ENCODE measurements at places on chromosomes 3 and 15. TPM values are rescaled to one million over a fixed set of nuclear protein-coding genes. Genes with fewer than 3 reads are reported as not detected.

DNA sequence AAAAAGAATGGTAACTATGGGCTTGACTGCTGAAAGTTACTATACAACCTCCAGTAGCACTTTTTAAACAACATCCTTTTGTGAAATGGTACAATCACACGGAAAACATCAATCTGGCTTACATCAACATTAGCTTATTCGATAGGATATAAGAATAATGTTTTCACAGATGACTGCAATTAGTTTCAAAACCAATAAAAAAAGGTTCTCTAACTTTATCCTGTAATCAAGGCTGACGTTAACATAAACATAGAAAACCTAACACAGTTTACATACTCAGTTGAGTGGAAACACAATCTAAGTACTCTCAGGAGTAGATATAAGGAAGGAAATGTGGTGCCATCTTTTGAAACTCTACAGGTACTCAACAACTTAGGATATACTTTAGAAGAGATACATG, 102.2 kb downstream of the DLG1 start:
- H3K27ac ChIP-seq = no peak overlapping the region
- H3K4me3 ChIP-seq = no peak overlapping the region
- H3K4me1 ChIP-seq = no peaks in the 10 kb centered on the region
- H3K27me3 ChIP-seq = no peaks in the 10 kb centered on the region
- DNase-seq = no peak

DNA sequence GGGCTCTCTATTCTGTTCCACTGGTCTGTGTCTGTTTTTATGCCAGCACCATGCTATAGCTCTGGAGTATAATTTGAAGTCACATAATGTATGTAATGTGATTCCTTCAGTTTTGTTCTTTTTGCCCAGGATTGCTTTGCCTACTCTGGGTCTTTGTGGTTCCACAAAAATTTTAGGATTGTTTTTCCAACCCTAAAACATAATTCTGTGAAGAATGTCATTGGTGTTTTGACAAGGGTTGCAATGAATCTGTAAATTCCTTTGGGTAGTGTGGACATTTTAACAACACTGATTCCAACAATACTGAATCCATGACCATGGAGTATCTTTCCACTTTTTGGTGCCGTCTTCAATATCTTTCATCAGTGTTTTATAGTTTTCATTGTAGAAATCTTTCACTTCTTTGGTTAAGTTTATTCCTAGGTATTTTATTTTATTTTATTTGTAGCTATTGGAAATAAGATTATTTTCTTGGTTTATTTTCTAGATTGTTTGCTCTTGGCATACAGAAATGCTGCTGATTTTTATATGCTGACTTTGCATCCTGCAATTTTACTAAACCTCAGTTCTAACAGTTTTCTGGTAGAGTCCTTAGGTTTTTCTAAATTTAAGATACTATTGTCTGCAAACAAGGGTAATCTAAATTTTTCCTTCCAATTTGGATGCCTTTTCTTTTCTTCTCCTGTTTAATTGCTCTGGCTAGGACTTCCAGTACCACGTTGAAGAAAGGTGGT, 29.7 kb downstream of the TJP1 start:
- H3K27me3 ChIP-seq = no peaks in the 10 kb centered on the region
- H3K4me3 ChIP-seq = no peak overlapping the region
- no peaks in the 10 kb centered on the region for H3K4me1 ChIP-seq
- H3K36me3 ChIP-seq = peaks cover 1% of the 10 kb centered on the region
- H3K27ac ChIP-seq = no peak overlapping the region

- no peaks in the 10 kb centered on the region for H3K27me3 ChIP-seq
- H3K4me3 ChIP-seq = no peak overlapping the region
- DNase-seq = no peak
- H3K27ac ChIP-seq = no peak overlapping the region
- no peaks in the 10 kb centered on the region for H3K36me3 ChIP-seq
These were observed 17.9 kb downstream of the GRIP2 start for GRCh38 chr3:14522129-14522691.

DNA sequence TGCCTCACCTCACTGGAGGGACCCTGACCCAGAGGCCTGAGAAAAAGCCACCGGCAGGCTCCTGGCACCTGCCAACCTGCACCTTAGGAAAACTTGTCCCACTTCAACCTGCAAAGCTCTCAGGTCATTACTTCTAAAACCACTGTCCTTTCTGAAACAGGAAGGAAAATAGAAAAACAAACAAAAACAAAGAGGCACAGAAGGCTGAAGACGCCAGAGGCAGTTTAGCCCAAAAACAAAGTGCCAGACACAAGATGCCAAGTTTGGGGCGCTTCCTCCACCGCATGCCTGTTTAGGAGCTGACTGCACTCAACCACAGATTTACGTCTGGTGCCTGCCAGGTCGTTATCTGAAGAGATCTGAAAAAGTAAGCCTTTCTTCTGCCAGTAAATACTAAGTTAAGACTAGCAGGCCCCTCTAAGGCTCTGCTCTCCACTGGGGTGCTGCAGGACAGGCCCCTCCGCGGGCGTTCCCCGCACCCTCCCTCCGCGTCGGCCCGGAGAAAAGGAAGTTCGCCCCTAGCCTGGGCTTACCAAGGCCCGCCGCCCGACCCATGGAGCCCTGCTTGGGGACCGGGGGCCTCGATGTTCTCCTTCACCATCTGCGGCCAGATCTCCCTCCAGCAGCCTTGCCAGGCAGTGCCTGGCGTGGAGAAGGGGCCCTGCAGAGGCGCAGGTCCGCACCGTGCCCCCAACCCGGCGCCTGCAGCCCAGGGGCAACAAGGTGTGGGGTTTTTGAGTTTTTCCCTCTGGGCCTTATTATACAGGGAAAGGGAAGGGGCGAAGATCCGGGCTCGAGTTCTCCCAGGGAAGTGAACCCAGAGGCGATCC, 1.3 kb downstream of the GOLGA8A start:
- H3K4me1 ChIP-seq = peaks cover 2% of the 10 kb centered on the region
- H3K27me3 ChIP-seq = no peaks in the 10 kb centered on the region
- H3K36me3 ChIP-seq = peaks cover 2% of the 10 kb centered on the region
- H3K4me3 ChIP-seq = peak overlapping the region; percentile 50
- DNase-seq = peak; percentile 17
- no peak overlapping the region for H3K27ac ChIP-seq

DNA sequence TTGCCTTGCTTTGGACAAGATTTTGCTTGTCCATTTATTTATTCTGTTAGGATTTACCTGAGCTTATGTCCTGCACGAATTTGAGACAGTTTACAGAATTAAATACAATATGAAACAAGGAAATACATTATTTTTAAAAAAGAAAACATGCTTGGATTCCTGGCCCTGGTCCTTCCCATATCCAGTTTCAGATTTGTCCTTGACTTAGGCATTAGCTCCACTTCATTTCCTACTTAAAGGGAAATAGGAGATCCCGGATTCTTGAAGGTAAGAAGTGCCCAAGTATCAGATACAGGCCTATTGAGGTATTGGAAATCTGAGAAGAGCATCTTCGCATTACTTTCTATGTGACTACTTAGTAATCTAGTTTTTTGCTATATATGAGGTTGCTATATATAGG, 672.0 kb downstream of the SI start:
- no peaks in the 10 kb centered on the region for H3K36me3 ChIP-seq
- no peak overlapping the region for H3K27ac ChIP-seq
- DNase-seq = no peak
- no peaks in the 10 kb centered on the region for H3K4me1 ChIP-seq
- H3K4me3 ChIP-seq = no peak overlapping the region
- H3K27me3 ChIP-seq = no peaks in the 10 kb centered on the region

- no peak overlapping the region for H3K4me3 ChIP-seq
- H3K36me3 ChIP-seq = no peaks in the 10 kb centered on the region
- no peak for DNase-seq
- H3K27ac ChIP-seq = no peak overlapping the region
- H3K4me1 ChIP-seq = peaks cover 2% of the 10 kb centered on the region
These were observed 32.6 kb downstream of the CLK3 start for GRCh38 chr15:74648051-74648842.

DNA sequence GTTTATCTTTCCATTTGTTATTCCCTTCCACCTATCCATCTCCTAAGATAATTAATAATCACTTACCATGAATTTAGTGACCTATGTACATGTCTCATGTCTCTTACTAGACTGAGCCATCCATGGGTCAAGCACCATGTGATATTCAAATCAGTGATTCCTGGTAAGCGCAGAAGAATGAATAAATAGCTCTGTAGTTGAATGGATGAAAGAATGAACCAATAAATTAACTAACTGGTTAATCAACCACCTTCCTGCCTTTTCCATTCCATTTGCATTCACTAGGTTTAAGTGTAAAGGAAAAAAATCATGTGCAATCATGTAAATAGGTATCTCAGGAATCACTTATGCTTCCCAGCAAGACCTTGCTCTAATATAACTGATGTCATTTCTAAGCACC, 779.5 kb downstream of the NTRK3 start:
- no peak overlapping the region for H3K27ac ChIP-seq
- no peak overlapping the region for H3K4me3 ChIP-seq
- no peak for DNase-seq
- no peaks in the 10 kb centered on the region for H3K36me3 ChIP-seq

GRCh38 chr3:16460273-16460672, 53.2 kb downstream of the RFTN1 start:
- H3K27ac ChIP-seq = no peak overlapping the region
- no peaks in the 10 kb centered on the region for H3K27me3 ChIP-seq
- no peak overlapping the region for H3K4me3 ChIP-seq
- DNase-seq = no peak
- H3K36me3 ChIP-seq = no peaks in the 10 kb centered on the region
- H3K4me1 ChIP-seq = no peaks in the 10 kb centered on the region

- no peaks in the 10 kb centered on the region for H3K27me3 ChIP-seq
- H3K4me3 ChIP-seq = no peak overlapping the region
- no peaks in the 10 kb centered on the region for H3K36me3 ChIP-seq
- peaks cover 9% of the 10 kb centered on the region for H3K4me1 ChIP-seq
These were observed 93.7 kb upstream of the MBNL1 start for GRCh38 chr3:152174876-152175527.

DNA sequence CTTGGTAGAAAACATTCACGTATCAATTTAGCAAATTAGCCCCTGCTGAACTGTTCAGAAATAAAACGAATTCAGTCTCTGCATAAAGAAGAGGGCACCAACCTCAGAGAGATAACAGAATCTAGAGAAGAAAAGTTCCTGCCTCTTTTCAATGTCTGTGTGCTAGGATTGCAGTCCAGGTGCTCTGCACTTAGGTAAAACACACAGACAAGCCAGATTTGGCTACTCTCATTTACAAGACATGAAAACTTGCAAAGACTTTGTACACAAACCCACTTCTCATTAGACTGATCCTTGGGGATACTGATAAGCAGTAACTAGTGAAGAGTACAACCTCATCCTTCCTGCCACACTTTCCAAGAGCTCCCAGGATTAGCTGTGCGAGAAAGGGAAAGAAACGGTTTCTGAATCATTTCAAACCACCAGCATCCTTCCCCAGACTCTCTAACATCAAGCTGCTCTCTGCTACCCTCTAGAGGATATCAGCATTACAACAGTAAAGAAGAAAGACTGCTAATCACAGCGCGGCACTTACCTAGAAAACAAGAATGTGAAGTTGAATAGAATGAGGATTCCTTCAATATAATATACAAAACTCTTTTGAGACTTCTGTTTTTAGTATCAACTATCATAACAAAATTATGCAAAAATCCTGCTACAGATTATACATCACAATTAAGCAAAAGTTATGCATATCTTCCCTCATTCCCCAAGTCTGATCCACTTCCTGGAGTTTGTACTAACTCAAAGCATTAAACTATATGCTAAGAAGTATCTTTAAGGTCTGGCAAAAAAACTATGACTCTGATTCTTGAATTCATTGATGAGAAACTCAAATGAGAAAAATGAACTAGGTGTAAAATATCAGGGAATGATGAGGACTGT, 306.4 kb downstream of the MAGI1 start:
- H3K27me3 ChIP-seq = no peaks in the 10 kb centered on the region
- no peaks in the 10 kb centered on the region for H3K36me3 ChIP-seq
- no peak overlapping the region for H3K27ac ChIP-seq

AHSG gene
- total RNA-seq = not detected

VGLL3 gene
- 53.7 TPM for total RNA-seq

KBTBD13 gene
- total RNA-seq = not detected

SNTN gene
- total RNA-seq = not detected

SPTSSB gene
- total RNA-seq = not detected

ATOSA gene
- 16.4 TPM for total RNA-seq

Measured in fibroblast of lung (primary cell).